ENCODE measurements at places on chromosomes 4 and X.

DNA sequence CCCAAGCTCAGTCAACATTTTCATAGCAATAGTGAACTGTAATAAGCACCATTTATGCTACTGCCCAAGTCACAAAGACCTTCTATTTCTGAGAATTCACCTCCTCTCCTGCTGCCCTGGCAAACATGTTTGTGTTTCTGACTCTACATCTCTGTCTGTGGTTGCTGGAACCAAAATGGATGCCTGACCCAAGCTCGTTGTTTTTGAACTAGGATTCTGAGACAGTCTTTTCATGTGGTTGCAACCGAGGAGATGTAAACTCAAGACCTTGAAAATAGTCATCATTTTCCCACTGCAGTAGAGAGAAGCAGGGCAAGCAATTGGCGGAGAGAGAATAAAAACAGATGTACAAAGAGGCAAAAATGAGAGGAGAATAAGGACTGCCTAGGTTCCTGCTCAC is 160.2 kb downstream of the RAB28 start:
- DNase-seq: no peak

- no peak for DNase-seq
Observed at GRCh38 chr4:57071326-57071725, 38.9 kb downstream of the IGFBP7 start.

DNA sequence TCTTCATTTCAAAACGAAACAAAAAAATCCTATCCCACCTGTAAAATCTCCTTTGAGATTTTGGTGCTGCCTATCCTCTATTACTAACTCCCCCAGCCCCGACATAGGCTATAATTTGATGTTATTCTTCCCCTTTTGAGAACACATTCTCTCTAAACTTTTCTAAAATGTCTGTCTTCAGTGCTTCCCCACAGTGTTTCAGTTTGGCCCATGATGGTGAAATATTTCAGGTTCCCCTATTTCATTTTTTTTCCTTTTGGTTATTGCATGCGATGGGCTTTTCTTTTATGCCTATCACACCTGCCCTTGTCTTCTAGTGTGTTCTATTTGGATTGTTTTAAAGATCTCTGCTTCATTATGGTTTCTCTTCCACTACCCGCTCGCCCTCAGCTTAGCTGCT is 14.7 kb downstream of the BCORL1 start:
- no peak for DNase-seq

DNA sequence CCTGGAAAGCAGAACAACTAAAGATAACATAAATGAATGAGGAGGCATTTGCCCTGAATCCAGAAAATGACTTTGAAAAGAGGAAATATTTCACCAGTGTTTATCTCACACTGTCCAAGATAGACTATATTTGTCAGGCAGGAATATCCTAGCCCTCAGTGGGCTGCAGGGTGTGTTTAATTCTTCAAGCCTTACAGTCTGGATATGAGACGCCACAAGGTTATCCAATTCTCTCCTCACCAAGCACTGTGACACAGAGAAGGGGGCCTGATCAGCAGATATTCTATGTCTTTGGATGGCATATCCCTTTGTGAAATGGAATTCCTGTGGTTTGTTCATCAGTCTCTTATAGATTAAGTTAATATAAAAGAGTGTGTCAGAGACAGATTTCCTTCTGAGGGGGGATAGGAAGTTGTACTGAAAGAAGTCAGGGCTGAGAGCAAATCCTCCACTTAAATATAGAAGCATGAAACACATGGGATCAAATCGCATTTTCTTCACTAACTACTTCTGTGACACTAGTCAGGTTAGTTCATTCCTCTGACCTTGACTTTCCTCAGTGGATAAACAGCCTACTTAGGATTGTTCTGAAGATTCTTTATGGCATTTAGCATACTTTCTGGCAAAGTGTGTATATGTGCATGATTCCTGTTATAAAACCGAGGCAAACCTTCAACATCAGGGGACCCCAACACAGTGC is 6.8 kb upstream of the G3BP2 start:
- no peak for DNase-seq

DNA sequence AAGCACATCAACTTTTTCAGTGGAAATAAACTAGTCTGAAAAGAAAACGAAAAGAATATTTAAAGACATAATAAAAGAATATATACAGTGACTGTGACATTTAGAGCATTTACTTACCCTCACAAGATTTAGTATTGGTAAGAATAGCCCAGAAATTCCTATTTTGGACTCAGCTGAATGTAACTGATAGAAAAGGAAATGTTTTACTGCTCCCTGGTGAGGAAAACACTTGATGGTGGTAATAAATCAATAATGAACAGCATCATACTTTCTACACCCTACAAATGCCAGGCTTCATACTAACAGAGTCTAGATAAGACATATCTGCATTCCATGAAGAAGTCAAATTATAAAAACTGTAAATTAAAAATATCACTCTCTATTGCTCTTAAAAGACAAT is 753.5 kb upstream of the PCDH10 start:
- DNase-seq: no peak

DNA sequence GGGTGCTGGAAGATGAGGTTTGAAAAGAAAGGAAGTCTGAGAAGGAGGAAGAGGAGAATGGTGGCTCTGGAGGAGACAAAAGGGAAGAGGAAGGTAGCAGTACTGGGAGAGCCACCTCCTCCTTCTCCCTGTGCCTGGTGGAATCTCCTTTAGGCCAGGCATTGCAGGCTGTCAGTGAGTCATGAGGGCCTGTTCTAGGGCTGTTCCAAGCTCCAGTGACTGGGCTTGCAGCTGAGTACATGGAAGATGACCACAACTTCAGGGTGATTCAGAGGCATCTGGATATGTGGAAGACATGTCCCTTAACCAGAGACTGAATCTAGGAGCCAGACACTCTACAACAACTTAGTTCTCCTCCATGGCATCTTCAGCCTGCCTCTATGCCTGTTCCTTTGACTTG is 107.8 kb downstream of the EFNB1 start:
- no peak for DNase-seq

DNA sequence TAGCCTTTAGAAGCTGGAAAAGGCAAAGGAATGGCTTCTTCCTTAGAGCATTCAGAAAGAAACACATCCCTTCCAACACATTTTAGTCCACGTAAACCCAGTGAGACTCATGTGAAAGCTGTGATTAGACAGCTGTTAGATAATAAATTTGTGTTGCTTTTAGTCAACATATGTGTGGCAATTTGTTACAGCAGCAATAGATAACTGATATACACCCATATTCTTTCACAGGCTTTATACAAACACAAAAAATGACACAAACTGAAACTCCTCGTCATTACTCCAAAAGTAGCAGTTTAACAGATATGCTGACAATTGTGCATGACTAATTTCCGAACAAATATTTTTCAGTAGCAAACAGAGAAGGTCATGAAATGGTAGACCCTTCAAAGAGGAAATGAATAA is 65.3 kb downstream of the ANTXR2 start:
- no peak for DNase-seq

GRCh38 chrX:25288676-25289075 is 272.9 kb upstream of the ARX start:
- no peak for DNase-seq

DNA sequence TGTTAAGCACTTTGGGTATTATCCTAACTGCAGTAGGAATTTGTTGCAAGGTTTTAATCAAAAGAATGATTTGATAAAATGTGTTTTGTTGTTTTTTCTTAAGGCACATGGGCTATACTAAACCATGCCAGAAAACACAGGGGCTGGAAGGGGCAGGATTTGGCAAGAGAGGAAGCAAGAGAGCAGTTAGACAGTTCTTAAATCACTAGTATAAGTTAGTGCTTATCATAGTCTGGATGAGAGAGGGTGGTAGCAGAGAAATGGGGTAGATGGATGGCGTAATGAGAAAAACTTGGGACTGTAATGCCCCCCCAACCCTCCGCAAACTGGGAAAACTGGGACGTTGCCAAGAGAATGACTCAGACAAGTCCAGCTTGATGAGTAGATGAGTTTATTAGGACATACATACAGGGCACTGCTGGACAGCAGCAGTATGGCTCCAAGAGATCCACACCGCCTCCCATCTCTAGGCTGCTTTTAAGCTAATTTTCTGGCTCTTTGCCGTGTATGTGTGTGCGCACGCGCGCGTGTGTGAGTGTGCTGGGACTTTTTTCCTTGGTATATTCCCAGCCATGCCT is 151.5 kb downstream of the PDLIM5 start:
- no peak for DNase-seq

DNA sequence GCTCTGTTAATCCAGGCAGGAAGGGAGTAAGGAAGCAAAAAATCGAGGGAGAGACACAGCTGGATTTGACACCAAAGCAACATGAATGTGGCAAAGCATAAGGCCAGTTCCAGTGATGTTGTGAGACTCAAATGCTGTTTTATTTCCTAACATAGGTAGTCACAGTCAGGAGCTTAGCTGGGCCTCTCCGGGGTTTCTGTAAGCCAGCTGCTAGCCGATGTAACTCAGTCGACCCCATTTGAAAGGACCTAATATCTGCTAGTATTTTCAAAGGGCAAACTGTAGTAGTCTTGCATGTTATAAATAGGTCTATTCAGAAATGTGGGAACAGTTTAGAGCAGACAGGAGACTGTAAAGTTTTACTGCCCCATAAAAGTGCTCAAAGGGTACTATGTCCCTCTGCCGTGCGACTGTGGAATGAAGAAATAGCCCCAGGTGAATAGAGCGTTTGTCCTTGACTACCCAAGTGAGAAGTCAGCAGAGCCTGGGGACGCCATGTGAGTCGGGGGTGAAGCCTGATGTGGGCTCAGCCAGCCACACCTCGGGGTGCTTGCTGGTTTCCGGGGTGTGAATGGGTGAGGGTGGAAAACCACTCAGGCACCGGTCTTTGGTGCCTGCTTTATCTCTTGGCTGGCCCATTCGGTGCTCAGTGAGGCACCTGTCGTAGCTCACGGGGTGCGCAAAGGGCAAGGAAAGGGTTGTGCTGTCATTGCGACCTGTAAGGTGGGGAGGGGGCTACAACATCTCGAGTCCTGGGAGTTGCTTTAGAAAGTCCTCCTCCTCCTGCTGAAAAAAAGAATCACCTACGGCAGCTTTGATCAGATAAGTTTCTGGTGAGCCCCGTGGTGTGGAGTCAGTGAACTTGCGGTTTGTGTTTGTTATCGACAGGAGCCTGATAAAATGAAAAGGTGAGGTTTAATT is 745 bp downstream of the TRIM2 start:
- DNase-seq: peak; percentile 48

DNA sequence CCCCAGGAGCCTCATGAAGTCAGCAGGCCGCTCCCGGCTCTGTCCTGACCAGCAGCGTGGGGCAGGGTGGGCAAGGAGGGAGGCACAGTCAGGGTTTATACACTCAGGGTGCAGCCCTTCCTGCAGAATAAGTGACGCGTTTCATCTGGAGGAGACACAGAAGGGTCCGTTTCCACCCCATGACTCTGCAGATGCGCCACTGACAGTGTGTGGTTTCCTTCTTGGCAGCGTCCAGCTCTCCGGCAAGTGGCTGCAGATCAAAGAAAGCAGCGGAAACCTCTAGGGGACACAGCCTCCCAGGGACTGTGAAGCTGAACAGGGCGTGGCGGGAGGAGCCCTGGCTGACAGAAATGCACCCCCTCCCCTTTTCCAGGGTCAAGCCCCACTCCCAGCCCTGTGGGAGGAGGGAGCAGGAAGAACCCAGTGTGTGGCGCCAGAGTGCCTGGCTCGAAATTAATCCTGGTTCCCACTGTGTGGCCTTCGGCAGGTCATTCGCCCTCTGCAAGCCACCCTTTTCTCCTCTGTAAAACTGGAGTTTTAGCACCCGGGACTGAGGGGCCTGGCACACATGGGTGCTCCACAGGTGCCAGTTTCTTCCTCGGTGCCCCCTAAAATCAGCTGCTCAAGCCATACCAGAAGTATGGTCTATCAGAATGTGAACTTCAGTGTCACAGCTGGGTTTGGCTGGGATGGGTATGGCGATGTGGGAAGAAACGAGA is 17.3 kb upstream of the TBC1D14 start:
- DNase-seq: no peak

DNA sequence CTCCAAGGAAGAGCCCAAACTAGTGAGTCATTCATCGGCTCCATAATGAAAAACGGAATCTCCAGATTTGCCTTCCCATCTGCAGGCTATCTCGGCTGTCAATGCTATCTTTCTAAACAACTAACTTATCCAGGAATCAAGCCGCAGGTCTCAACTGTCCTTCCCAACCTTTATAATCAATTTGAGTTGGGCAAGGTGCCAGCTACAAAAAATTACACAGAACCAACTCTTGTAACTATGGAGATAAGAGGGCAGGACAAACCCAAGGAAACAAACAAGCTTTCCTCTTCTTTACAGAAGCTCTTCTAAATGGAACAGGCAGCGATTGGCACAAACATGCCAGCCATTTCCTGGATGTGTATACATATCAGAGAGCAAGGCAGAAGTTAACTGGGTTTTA is 61.2 kb upstream of the RAI2 start:
- DNase-seq: no peak

All from CD8-positive, alpha-beta memory T cell (primary cell).